ENCODE measurements at places on chromosomes 6 and 20.

DNA sequence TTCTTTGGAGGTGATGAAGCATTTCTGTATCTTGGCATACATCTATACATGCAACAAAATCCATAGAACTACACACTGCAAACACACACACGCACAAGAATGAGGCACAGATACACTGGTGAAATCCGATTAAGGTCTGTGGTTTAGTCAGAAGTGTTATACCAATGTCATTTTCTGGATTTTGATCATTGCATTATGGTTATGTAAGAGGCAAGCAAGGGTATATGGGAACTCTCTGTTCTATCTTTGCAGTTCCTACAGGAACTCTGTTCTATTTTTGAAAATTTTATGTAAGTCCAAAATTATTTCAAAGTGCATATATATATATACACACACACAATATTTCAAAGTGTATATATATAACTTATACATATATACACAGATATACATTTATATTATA is 101.7 kb downstream of the SYNDIG1 start:
- no peak for DNase-seq

GRCh38 chr6:62283365-62283764 is 2.7 kb downstream of the KHDRBS2 start:
- no peak for DNase-seq

GRCh38 chr6:159578629-159579028 is 114.4 kb downstream of the SOD2 start:
- no peak for DNase-seq

DNA sequence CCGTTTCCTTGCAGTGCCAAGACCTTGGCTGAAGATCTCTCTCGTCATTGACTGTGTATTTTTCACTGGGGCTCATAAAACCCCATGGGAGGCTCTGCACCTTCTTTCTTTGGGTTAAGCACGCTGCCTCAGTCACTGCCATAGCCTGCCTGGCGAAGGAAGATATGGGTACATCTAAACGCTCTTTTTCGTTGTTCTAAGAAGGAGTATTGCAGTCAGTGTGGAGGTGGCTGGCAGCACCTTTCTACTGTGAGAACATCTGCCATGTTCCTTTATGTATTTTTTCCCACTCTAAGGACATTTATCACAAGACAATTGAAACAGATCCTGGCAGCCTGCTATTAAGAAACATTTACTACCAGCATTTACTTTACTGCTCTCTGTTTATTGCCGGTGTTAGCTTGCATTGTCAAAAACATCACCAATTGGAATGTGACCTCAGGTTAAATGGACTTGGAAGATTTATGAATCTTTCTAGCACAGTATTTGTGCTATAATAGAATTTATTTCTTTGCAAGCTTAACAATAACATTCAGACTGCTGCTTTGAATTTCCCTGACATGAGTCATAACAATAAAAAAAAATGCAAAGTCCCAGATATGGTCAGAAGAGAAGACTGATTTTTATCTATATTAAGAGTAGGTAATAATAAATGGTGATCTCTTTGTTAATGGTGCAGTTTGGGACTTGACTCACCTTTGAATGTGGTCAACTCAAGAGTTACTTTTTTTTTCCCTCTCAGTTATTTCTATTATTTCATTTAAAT is 62.2 kb upstream of the CLDN20 start:
- peak; percentile 29 for DNase-seq

- DNase-seq = no peak
Observed at GRCh38 chr6:8539453-8539852, 104.1 kb upstream of the SLC35B3 start.

- no peak for DNase-seq
Observed at GRCh38 chr6:46947497-46947896, 25.8 kb upstream of the ADGRF5 start.

- DNase-seq = no peak
Observed at GRCh38 chr6:47485491-47486135, 8.0 kb downstream of the CD2AP start.

DNA sequence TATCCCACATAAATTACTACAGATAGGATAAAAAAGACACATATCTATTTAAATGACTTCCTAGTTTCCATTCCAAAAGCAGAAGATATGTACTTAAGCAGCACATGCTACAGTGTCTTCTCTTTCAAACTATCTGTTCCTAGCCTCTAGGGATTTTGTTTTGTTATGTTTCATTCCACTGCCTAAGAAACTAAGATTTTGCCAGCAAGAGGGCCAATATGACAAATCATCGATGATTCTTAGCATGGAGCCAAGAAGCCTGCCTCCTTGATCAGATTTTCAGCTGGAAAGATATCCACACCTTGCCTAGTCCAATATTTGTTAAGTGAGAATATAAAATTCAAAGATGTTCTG is 7.0 kb downstream of the SNX5 start:
- no peak for DNase-seq

GRCh38 chr6:113879186-113880096 is 22.3 kb downstream of the MARCKS start:
- peak; percentile 69 for DNase-seq

DNA sequence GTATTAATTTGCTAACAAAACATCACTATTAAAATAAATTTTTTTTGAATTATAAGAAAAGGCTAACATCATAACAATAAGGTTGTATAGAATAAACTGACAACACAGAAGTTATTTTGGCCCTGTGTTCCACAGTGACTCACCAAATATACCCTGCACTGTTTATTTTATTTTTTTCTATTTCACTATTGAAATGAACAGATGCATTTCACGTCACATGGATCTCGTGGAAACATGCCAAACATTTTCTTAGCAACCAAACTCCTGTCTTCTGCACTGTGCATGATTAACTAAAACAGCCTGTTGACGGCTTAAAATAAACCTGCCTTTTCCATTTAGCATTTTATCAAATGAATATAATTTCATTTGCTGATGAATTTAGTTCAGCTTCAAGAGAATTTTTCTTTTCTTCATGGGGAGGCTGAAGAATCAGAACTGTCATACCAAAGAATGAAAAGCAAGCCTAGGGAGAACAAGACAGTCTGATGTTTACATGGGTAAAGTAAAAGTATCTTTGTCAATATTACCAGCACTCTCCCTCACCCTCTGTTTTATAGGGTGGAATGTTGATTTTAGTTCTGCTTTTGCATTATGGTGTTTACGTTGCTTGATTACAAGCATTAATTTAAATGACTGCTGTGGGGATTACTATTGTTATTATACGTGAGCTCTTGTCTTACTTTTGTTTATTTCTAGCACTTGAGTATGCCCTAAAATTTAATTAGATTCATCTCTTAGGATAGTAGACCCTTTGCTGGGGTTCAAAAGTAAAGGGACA is 115.3 kb downstream of the LCA5 start:
- DNase-seq = peak; percentile 96

DNA sequence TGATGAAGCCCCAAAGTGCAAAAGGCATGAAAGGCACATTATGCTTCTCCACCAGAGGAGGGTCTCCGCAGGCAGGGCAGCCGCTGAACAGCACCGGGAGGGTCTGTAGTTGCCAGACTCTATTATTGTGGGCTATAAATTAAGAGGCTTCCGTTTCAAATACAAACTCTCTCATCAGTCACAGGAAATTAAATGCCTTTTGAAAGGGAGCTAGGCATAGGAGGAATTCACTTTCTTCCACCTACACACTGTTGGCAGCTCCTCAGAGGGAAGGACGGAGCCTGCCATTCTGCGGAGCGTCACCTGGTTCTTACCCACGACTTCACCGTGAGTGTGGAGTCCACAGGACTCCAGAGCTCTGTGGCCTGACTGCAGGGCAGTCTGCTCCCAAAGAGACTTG is 140.8 kb upstream of the AGPAT4 start:
- DNase-seq = no peak

GRCh38 chr6:1871724-1872315 is 262.1 kb downstream of the FOXC1 start:
- no peak for DNase-seq

DNA sequence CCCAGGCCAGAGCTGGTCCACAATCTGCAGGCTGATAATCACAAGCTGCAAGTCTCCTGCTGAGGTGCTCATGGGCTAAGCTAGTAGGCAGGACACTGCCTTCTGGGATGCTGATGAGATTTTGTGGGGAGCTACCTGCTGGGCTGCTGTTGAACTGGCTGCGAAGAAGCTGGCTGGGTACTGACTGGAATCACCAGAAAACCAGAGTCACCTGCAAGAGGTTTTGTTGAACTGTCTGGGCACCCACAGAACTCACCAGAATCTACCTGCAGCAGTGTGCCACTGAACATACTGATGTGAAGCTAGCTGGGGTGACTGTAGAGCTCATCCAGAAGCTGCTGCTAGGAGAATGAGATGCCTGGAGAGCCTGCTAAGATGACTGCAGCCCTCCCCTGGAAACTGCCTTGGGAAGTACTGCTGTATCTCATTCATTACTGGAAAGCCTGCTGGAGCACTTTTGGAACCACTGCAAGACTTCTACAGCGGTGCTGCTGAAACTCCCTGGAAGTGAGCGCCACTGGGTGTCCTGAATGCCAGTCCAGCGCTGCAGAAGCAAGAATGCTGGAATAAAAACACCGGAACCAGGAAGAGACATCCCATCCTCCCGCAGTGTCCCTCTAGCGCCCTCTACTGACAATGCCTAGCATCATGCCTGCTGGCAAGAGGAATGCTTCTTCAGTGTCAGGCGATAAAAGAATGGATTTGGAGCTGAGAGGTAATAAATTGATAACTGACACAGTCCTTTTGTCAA is 64.9 kb upstream of the ARHGAP18 start:
- peak; percentile 73 for DNase-seq

GRCh38 chr6:131597446-131597845 is 24.4 kb downstream of the ARG1 start:
- no peak for DNase-seq

GRCh38 chr6:138719744-138720143 is 53.8 kb upstream of the CCDC28A start:
- no peak for DNase-seq

DNA sequence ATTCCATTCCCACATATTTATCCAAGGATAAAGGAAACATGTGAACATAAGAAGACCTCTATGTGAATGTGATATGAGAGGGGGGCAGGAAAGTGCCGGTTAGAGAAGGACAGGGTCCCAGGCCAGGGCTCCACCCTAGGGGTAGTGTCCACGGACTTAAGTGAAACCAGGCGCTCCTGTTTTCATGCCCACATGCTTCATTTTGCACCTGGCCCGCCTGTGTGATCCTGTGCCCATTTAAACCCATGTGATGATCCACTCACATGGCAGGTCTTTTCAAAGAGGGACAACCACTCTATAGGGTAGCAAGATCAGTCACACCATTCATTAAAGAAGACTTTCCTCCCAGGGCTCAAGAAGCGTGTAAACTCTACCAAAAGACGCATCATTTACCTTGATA is 865.3 kb upstream of the GJE1 start:
- DNase-seq = no peak

- no peak for DNase-seq
Observed at GRCh38 chr6:37548067-37548674, 48.5 kb upstream of the CCDC167 start.

DNA sequence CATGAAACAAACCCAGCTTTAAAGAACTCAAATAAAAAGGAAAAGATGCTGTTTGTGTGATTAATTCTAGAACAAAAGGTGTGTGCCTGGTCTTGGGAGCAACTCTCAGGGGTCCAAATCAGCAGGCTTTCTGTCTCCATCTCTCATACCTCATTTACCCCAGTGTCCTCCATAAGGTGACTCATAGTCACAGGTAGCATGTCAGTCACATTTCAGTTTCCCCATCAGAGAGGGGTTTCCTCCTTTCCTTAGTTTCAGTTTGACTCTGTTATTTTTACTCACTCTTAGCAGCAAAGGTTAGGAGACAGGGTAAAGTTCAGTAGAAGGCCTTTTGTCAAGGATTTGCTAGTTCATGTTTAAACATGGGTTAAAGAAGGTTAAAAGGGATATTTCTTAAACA is 46.2 kb downstream of the OGFRL1 start:
- DNase-seq = no peak

- no peak for DNase-seq
Observed at GRCh38 chr6:34374069-34374468, 18.4 kb downstream of the NUDT3 start.

DNA sequence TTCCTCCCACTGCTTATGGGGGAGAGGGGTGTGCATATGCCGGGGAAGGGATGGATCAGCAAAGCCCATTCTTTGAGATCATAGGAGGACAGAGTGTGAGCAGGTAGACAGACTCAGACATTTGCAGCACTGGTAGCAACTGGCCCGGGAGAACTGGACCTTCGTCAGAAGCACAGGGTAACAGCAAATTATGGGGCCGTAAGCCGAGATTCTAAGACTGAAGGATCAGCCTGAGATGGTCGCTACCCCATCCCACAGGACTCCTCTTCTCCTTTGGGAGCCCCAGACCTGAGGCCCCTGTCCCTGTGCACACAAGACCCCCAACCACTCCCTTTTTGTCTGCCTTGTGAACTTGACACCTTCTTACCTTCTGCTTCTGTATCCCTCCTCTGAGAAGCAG is 106.5 kb downstream of the TOX2 start:
- DNase-seq = no peak

DNA sequence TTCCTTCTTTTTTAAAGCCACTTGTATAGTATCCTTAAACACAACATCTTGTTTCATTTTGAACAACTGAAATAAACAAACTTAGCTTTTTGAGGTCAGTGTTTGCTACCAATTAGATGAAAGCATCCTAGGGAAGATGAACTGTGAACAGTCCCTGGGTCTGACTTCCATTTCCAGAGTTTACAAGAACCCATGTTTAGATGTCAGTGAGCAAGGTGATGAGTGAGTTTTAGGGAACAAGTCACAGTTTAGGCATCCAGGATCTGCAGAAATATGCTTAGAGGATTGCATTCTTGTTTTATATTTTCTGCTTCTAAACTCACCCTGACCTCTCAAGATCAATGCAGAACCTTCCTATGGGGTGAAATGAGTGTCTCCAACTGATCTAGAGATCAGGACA is 3.0 kb downstream of the ZC2HC1B start:
- no peak for DNase-seq

DNA sequence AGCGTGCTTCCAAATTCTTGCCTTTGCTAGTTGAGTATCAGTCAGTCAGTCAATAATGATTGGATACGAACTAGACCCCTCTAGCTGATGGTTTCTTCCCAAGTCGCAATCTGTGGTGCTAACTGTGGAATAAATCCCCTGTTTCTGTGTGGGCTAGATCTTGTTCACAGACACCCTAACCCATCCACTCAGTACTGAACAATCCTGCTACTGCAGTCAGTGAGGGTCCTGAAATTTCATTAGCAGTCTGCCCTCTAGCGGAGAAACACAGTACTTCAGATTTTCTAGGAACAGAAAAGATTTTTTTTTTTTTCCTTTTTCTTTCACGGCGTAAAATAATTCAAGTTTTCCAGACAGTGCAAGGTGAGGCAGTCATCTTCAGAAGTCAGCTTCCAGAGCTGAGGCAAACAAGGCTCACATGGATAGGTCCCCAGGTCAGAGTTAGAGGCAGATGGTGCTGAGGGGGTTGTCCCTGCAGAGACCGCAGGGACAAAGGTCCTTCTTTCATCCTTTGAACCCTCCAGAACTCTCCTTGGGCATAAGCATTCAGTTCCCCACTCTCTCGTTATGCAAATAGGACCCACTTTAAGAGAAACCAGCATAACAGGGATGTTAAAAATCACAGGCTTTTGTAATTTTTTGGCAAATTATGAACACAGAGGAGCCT is 119.6 kb downstream of the SCML4 start:
- DNase-seq = peak; percentile 35

- no peak for DNase-seq
Observed at GRCh38 chr6:26295691-26296555, 69.1 kb upstream of the BTN3A2 start.
